Vein endothelial cell (primary cell): ENCODE measurements at places on chromosomes 3 and 15. TPM values are rescaled to one million over a fixed set of nuclear protein-coding genes. Genes with fewer than 3 reads are reported as not detected.

The PLA1A gene
- total RNA-seq, result 0.96 and 1.3 TPM in 2 replicates

The PLA2G4D gene
- not detected in 2 replicates for total RNA-seq

The DAPK2 gene
- total RNA-seq, result 9.1 and 13.5 TPM in 2 replicates

The ERICH6 gene
- total RNA-seq, result not detected in 2 replicates

The PEX11A gene
- 2.4 and 3.3 TPM in 2 replicates for total RNA-seq

The CPLX3 gene
- total RNA-seq, result not detected in 2 replicates

The IL5RA gene
- not detected in 2 replicates for total RNA-seq

The GOLGA6L7 gene
- not detected in 2 replicates for total RNA-seq

The ARIH1 gene
- 44.1 and 52.2 TPM in 2 replicates for total RNA-seq

The SNX22 gene
- under 0.01 and 0.57 TPM in 2 replicates for total RNA-seq

The CD80 gene
- not detected in 2 replicates for total RNA-seq

The NFKBIZ gene
- 58.7 and 65.0 TPM in 2 replicates for total RNA-seq

The STARD5 gene
- 0.57 and 0.65 TPM in 2 replicates for total RNA-seq

The APBA2 gene
- 19.0 and 24.2 TPM in 2 replicates for total RNA-seq

The SV2B gene
- 2.3 and 2.9 TPM in 2 replicates for total RNA-seq

The RBPMS2 gene
- total RNA-seq, result under 0.01 TPM in 1 of 2 replicates, not detected in the other

The CCR3 gene
- not detected in 2 replicates for total RNA-seq

The HGD gene
- 0.19 TPM in 1 of 2 replicates, not detected in the other for total RNA-seq

The NR2F2 gene
- total RNA-seq, result 36.9 and 39.8 TPM in 2 replicates

The C2CD4B gene
- 37.4 and 58.1 TPM in 2 replicates for total RNA-seq

The COLQ gene
- total RNA-seq, result 0.29 and 0.98 TPM in 2 replicates

The TGM5 gene
- not detected in 2 replicates for total RNA-seq

The CDHR4 gene
- total RNA-seq, result not detected in 2 replicates

The PAQR5 gene
- total RNA-seq, result 0.67 TPM in 1 of 2 replicates, not detected in the other

The GHRL gene
- 0.33 TPM in 1 of 2 replicates, not detected in the other for total RNA-seq
